ENCODE measurements at places on chromosomes 3 and 15.

DNA sequence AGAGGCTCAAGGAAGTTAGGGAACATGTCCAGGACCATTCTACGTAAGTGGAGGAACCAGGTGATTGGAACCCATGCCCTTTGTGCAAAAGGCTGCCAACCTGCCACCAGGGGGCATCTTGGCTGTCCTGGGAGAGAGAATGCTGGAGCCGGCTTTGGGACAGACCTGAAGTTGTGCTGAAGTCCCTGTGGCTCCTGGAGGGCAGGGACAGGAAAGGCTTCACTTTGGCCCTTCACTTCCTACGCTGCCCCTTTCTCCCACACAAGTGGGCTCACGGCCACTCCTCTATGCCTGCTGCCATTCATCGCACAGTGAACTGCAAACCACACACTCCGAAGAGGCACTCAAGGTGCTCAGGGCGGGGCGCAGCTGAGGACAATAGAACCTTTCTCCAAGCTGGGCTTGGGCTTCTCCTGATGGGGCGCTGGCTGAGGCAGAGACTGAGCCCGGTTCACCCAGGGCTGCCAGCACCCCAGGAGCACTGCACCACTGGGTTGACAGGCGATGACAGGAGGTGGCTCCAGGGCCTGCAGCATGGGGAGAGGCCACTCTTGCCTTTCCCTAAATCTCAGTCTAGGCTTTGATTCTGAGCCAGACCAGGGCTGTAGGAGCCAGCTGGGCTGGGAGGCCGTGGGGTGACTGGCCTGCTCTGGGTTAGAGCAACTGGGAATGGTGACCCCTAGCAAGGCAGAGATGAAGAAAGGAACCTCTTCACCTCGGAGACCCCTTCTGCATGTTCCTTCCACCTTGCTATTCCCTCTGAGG, 8.4 kb downstream of the SHF start:
- no peak for DNase-seq

- no peak for DNase-seq
These were observed 91.2 kb upstream of the NAALADL2 start for GRCh38 chr3:174767853-174768382.

DNA sequence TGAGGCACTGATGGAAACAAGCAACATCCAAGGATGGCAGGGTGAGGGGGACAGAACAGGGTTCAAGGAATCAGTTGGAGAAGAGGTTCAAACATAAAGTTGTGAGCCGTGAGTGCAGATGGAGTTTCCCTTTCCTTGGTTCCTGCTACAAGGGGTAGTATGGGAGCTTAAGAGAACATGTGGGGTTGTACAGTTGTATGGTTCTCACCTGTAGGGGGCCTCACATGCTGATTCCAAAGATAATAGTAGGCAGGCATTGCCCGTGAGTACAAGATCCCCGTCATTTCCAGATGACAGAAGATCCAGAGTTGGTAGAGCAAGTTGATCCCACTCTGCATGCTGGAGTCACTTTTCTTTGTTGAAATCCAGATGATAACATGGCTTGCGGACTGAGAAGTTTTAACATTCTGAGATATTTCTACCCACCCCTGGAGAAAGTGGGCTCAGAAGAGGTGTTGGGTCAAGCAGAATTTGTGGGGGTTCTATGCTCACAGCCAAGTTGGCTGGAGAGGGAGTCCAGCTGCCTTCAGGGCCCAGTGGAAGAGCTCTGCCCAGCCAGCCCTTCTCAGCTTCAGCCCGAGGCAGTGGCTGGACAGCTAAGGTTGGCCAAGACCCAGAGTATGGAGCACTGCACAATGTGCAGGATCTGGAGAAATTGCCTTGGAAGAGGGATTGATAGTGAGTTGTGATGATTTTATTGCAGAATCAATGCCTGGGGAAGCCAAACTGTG, 141.8 kb downstream of the THSD4 start:
- DNase-seq, result no peak

DNA sequence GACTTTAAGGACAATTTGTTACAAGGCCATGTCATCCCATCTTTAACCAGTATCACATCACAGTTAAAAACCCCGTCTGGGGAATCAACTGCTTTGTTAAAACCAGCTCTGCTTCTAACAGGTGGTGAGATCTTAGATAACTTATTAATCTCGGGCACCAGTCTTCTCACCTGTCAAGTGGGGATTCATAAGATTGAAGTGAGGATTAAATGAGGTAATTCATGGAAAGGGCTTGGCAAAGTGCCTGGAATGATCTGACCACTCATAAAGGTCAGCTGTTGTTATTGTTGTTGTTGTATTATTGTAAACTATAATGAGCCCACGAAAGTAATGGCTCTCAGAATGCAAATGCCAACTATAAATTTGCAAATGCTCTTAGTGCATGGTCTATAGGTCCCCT, 30.1 kb upstream of the SLC24A5 start:
- no peak for DNase-seq

- no peak for DNase-seq
These were observed 5.3 kb upstream of the GUCA1C start for GRCh38 chr3:108959017-108959416.
